Activated effector memory CD4-positive, alpha-beta T cell treated with Interleukin-2 at 50 U/mL for 16 hours (primary cell): ENCODE measurements at places on chromosomes 16 and 17.

DNA sequence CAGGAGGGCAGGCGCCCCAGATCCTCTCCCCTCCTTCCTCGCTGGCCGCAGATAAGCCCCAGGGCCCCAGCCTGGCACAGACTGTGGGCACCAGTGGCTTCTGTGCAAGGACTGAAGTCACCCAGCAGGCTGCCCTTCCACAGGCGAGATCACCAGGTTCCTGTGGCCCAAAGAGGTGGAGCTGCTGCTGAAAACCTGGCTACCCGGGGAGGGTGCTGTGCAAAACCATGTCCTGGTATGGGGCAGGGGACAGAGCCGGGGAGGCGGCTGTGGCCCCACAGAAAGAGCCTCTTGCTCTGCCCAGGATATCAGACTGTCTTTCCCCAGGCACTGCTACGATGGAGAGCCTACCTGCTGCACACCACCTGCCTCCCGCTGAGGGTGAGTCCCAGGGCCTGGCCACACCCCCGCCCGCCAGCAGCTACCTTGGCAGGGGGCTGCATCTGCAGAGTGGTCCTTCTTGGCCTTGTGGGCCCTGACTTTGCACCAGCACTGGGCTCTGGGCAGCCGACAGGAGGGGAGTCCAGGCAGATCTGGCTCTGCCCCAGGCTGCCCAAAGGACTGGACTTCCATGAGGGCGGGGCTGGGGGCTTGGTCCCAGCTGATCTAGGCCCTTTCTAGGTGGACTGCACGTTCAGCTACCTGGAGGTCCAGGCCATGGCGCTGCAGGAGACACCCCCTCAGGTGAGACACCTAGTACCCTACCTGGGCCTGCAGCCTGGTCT is 615 bp downstream of the CARMIL2 start:
- DNase-seq = no peak

DNA sequence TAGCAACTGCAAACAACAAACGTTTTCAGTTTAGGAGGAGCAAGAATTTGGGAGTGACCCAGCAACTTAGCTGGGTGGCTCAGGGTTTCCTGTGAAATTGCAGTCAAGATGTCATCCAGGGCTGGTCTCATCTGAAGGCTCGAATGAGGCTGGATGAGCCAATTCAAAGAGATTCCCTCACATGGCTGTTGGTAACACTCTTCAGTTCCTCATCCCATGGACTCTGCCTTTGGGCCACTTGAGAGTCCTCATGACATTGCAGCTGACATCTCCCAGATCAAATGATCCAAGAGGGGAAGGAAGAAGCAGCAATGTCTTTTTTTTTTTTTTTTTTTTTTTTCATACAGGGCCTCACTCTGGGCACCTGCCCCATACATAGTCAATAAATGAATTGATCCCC is 26.3 kb downstream of the UBALD1 start:
- DNase-seq = no peak

GRCh38 chr17:12996357-12996756 is 21.5 kb downstream of the ELAC2 start:
- DNase-seq = no peak

- DNase-seq = no peak
These were observed 719 bp downstream of the NGFR start for GRCh38 chr17:49495842-49496182.

DNA sequence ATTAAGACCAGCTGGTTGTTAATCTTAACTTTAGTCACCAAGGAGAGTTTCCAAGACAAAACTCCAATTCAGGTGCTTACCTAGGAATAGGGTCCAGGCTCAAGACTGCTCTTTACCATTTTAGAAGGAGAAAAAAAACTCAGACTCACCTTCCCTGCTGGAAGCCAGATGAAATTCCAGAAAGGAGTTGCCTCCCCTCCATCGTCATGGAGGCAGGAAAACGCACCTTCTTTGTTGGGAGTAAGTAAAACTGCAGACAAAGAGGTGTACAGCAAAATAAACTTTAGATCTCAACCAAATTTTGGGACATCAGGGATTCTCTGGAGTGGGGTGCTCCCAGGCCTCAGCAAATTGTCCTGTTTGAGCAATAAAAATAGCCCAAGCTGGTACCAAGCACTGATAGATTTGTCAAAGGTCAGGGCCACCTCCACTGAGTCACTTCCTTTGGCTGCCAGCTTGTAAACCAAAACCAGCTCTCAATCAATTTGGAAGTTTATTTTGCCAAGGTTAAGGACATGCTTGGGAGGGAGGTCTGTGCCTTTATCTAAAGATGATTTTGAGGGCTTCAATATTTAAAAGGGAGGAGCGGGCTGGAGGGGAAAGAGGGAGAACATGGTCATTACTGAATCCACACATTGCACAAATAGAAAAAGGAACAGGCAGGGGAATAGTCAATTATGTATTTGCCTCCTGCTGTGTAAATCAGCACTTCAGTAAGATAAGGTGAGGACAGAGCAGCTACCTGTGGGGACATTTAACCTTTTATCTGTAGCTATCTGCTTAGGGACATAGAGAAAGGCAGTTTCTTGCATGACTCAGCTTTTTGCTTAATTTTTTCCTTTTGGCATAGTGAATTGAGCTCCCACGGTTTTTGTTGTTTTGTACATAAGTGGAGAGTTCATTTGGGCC is 1.5 kb upstream of the ALDH3A2 start:
- DNase-seq = no peak

DNA sequence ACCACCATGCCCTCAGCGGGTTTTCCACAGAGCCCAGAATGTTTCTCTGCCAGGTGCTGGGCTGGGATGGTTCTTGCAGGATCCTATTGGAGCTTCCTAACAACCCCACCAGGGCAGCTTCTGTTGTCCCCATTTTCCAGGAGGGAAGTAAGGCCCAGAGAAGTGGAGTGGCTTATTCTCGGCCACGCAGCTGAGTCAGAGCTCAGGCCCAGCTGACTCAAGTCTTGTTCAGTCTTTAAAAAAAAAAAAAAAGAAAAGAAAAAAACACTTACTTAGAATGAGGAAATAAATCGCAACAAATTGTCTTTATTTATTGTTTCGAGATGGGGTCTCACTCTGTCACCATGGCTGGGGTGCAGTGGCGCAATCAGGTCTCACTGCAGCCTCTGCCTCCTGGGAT is 413.0 kb downstream of the CPPED1 start:
- DNase-seq = no peak

- DNase-seq = peak; percentile 50
These were observed 1.1 kb upstream of the ZNF747 start for GRCh38 chr16:30535777-30536190.

DNA sequence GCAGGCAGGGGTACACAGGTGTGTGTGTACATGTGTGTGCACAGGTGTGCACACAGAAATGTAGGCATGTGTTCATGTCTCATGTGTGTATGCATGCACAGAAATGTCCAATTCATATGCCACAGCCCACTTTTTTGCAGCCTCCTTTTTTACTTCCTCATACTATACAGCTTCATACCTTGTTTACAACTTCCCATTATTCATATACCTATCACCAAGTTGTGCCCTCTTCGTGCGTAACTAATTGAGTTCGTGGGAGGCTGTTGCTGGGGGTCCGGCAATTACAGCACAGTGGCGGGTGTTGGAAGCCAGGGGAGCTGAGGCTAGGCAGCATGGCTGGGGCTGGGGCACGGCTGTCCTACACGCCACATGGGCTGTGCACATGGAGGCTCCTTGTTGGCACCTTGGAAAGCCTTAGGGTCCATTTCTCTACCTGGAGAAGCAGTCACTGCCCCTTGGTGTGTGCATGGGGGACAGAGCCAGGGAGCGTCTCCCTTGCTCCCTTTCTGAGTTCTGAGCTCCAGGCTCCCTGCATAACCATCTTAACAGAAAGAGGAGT is 266.7 kb downstream of the ENGASE start:
- no peak for DNase-seq

DNA sequence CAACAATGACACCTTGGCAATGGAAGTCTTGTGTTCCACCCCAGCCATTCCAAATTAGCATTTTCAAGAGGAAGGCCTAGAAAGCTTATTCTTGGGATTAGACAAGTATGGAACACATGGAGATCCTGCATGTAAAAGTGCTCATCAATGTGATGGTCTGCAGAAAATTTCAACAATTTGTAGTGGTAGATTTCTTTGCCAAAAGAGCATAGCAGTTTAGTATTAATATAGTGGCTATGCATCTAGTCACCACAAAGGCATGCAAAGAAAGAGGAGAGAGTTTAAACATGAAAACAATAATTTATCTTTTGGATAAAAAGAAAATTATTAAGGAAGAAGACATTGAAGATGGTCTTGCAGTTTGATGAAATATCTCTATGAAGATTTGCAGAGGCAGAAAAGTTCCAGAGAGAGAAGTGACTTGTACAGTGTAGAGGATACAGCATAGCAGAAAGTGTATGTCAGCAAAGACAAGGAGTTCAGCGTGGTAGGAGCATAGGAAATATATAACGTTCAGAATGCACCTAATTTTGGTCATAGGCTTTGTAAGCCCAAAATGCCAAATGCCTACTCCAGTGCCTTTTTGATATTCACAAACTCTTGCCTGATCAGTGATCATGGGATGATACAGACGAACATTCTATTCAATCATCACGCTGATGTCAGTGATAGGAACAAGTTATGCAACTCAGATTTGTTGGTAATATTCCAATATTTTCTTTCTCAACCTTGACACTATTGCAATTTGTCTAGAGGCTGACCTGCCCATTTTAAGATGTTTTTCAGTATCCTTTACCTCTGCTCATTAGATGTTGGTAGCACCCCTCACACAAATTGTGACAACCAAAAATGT is 727.9 kb upstream of the SOX9 start:
- DNase-seq = no peak

DNA sequence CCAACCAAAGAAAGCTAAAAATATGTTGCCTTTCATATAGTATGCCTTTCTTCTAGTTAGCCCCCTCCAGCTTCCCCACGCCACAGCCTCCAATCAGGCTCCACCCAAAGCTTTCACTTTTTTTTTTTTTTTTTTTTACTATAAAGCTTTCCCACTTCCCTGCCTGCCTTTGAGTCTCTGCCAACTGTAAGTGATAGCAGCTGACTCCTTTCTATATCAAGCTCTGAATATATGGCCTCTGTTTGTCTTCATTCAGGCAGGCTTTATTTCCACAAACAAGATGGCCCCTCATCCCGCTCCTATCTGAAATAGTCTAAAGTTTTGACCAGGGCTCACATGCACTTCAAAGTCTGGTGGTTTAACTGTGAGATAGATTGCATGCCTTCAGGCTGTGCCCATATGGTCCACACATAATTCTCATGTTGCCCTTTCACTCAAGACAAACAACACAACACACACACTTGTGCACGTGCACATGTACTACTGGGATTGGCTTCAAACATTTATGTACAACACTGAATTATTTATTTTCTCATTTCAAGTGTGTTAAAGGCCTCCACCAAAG is 39.8 kb upstream of the DYNLRB2 start:
- no peak for DNase-seq

- DNase-seq = no peak
These were observed 51.8 kb downstream of the RAI1 start for GRCh38 chr17:17732892-17733670.

- DNase-seq = no peak
These were observed 14.2 kb upstream of the SLC38A10 start for GRCh38 chr17:81309140-81309858.

GRCh38 chr17:63429766-63430165 is 16.3 kb downstream of the CYB561 start:
- DNase-seq = no peak

GRCh38 chr17:21549107-21549687 is 143.1 kb upstream of the KCNJ18 start:
- no peak for DNase-seq

DNA sequence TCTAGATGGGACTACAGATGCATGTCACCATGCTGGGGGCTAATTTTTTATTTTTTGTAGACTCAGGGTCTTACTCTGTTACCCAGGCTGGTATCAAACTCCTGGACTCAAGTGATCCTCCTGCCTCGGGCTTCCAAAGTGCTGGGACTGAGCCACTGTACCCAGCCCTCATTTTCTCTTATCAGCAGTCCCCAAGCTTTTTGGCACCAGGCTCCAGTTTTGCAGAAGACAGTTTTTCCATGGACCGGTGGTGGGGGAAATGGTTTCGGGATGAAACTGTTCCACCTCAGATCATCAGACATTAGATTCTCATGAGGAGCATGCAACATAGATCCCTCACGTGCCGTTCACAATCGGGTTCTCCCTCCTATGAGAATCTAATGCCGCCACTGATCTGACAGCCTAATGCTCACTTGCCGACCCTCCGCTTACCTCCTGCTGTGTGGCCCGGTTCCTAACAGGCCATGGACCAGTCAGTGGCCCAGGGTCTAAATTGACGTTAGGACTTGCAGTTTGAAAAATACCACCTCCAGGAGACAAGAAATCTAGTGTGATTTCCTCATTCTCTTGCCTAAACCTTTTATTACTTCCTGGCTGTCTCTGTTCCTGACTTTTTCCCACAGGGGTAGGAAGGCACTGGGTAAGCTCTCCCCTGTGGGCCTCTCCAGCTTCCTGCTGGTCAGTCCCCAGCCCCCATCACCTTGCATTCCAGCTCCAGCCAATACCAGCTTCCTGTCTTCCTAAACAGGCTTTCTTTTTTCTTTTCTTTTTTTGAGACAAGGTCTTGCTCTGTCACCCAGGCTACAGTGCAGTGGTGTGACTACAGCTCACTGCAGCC is 9.3 kb upstream of the CNP start:
- DNase-seq = no peak

- no peak for DNase-seq
These were observed 195.9 kb downstream of the HS3ST3A1 start for GRCh38 chr17:13405807-13406206.

DNA sequence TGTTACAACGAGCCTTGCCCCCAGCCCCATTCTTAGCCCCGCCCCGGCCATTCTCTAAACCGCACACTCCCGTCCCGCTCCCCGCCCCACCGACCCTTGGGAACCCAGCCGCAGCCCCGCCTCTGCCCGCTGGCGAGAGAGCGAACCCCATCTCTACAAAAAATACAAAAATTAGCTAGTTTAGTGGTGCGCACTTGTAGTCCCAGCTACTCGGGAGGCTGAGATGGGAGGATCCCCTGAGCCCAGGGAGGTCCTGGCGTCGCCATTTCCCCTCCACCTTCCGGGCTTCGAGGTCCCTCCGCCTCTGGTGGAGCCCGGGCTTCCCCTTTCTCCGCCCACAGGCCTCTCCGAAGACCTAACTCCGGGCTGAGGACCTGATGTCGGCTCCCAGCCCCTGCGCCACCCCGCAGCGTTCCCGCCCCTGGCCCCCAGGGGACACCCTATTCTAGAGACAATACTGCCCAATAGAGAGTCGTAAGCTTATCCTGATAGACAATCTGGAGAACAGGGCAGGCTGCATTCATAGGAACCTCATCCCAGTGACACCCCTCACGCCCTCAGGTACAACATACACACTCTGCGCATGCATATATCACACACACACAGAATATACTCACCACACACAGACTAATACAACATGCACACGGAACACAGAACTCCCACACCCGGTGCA is 480 bp upstream of the PROCA1 start:
- peak; percentile 55 for DNase-seq
